ENCODE measurements at places on chromosomes 16 and 17.

- DNase-seq, result no peak
These were observed 19.3 kb upstream of the TBX2 start for GRCh38 chr17:61380217-61380835.

DNA sequence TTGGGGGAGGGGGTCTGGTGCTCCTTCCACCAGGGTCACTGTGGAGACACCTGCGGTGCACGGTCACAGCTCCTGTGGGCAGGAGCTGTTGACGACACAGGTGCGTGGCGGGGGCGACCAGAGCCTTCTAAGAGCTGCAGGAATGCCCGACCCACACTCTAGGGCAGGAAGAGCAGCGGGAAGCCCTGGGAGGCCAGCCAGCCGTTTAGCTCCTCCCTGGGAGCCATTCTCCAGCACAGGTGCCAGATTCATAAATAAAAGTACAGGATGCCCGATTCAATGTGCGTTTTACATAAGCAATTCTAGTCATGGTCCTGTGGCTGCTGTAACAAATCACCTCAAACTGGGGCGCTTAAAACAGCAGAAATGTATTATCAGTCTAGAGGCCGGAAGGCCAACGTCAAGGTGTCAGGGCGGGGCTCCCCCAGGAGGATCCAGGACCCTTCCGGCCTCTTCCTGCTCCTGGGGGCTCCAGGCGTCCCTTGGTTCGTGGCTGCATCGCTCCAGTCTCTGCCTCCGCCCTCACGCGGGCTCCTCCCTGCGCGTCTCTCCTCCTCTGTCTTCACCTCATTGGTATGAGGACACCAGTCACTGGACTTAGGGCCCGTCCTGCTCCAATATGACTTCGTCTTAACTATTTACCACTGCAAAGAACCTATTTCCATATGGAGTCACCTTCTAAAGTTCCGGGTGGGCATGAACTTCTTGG lies 155.4 kb downstream of the FOXL1 start:
- no peak for DNase-seq

- no peak for DNase-seq
These were observed 54.4 kb downstream of the SOX9 start for GRCh38 chr17:72175263-72175662.

GRCh38 chr17:71024172-71024571 lies 854.8 kb downstream of the KCNJ2 start:
- DNase-seq, result no peak

DNA sequence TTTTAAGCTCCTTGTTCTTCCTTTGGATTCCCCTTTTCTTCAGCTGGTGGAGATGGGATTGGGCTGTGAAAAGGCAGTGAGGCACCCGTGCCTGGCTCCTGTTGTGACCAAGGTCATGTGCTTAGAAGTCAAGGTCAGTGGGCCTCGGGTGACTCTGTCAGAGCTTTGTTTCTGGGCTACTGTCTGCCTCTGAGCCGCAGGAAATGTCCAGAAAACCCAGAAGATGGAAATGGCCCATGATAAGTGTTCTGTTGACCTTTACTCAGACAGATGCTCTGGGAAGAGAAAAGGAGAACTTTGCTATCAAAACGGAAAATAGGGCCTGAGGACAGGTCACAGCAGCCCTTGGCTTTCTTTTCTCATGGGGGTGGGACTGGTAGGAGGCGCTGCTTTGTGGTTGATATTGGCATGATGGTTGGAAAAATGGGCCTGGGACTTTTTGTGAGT lies 2.9 kb downstream of the ABCC1 start:
- DNase-seq, result no peak

DNA sequence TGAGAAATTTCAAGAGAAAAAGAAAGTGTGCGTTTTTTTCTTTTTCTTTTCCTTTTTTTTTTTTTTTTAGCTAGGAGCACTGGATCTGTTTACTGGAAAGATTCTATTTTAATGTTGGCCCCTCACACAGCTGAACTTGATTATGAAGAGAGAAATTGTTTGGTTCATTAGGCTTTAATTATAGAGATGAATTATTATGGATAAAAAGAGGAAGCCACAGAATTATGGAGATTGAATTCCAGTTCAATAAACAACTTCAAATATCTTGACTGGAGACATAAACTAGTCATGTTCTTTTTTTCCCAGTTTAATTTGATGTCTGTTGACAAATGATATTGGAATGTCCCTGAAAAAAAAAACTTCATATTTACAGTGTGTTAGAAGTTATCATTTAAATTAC lies 152.0 kb upstream of the HS3ST3A1 start:
- peak; percentile 46 for DNase-seq

DNA sequence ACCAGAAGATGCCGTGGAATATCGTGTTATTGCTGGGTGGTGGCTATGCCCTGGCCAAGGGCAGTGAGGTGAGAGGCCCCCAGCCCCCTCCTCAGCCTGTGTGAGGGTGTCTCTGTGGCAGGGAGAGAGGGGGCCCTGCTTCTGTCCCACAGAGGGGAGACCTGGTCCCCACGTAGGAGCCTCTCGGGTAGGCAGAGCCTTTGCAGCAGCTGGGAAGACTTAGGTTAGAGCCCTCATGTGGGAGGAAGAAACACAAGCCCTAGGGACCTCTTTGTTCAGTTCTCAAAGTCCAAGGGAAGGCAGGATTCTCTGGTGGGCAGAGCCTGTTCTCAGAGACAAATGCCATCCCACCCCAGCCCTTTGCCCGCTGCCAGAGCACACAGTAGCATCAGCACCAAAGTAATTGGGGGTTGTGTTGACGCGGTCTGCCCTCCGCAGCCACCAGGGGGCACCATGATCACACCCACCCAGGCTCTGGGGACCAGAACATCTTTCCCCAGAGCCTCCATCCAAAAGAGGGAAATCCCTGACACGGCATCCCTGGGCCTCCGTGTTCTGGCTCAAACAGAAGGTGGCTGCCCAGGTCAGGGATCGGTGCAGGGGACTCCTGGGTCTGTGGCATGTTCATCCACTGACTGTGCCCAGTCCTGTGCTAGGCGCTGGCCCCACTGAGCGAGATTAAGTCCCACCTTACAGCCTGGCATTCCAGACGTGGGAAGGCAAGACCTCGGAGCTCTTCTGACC lies 11.5 kb upstream of the FOXN1 start:
- peak; percentile 54 for DNase-seq

DNA sequence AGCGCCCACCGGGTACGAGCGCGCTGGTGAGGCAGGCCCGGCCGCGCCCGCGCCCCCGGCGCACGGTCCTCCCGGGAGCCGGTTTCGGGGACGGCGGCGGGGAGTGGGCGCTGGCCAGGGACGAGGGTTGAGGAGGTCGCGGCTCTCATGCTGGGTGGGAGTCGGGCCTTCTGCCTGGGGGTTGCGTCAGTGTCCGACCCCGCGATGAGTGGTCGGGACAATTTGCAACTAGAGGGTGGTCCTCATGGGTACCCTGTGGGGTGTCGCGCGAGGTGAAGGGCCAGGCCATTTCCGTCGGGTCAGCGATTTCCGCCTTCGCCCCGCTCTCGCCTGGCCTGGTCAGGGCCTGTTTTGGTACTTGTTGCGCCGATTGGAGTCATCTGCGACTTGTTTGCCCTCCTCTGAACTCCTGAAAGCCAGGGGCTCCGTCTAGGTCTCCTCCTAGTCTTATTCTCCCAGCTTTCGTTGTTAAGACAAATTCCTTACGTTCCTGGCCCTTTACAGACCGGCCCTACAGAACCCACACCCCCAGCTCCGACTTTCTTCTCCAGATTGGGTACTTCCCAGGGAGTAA lies 14.9 kb downstream of the NAA60 start:
- peak; percentile 62 for DNase-seq

DNA sequence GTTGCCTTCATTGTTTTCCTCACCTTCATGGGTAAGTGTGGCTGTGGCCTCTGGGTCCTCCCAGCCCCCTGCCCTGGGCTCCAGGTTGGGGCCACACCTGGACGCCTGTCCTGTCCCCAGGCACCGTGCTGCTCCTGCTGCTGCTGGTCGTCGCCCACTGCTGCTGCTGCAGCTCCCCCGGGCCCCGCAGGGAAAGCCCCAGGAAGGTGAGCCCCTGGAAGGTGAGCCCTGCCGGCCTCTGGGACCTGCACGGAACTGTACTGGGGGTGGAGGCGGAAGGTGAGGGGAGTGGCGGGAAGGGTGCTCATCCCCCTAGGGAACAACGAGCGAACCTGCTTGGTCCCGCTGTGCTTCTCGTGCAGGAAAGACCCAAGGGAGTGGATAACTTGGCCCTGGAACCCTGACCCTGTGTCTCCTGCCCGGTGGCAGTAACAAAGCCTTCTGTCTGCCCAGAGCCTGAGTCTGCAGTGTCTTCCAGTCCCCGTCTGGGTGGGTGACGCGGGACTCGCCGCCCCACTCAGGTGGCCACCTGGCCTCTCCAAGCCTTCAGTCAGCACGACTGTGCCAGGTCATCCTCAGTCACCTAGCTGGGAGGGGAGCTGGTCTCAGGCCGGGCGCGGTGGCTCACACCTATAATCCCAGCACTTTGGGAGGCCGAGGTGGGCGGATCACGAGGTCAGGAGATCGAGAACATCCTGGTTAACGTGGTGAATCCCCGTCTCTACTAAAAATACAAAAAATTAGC lies 831 bp downstream of the SMIM22 start:
- no peak for DNase-seq

GRCh38 chr16:23537390-23537789 lies 19.8 kb downstream of the EARS2 start:
- no peak for DNase-seq

DNA sequence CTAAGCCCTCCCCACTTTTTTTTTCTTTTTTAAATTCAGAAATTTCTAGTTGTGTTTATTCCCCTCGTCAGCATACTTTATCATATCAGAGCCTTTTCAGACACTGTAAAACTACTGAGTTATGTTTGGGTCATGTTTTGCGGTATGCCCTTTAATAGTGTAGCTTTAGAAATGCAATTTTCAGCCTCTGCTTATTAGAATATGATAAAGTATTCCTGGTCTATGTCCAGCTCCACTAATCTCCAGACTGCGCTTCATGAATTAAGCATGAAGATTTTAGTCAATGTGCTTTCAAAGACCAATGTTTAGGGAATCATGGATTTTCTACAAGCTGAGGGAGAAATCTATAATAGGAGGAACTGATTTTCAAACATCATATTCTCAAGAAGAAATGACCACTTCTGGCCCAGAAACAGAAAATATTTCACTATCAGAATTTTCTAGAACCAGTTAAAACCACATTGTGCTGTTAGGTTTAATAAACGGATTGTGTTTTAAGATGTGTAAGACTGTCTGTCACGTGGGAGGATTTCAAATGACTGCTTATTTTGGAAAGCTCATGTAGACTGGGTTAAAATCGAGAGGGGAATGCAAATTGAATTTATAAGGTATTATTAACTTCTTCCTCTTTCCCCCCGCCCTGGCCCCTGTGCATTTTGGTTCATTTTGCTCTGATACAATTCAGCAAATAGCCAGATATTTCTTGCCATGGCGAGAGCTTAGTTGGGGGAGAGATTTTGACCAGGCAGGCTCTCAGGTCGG lies 498.5 kb downstream of the WWOX start:
- no peak for DNase-seq

GRCh38 chr16:75027520-75028300 lies 28.9 kb downstream of the ZNRF1 start:
- no peak for DNase-seq

DNA sequence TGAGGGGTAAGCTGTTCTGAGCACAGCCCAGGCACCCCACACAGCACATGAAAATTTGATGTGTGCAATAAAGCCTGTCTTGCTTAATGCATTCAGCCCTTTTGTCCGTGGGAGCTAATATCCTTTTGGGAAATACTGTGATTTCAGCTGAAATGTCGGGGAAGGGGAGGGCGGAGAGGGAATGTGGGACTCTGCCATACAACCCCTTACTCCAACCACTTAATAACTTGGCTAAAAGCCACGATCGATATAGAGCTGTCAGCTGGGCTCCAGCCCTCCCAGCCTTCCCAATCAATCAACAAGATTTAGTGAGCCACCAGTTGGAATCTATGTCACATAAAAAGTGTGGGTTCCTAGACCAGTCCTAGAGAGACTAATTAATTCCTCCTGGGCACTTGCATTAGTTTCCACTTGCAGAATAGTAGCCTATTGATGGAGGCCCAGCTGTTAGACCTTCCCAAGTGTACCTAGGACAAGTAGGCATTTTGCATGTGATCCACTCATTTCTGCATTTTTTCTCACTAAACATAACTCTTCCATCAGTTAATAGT lies 82.7 kb upstream of the PIRT start:
- DNase-seq, result no peak

DNA sequence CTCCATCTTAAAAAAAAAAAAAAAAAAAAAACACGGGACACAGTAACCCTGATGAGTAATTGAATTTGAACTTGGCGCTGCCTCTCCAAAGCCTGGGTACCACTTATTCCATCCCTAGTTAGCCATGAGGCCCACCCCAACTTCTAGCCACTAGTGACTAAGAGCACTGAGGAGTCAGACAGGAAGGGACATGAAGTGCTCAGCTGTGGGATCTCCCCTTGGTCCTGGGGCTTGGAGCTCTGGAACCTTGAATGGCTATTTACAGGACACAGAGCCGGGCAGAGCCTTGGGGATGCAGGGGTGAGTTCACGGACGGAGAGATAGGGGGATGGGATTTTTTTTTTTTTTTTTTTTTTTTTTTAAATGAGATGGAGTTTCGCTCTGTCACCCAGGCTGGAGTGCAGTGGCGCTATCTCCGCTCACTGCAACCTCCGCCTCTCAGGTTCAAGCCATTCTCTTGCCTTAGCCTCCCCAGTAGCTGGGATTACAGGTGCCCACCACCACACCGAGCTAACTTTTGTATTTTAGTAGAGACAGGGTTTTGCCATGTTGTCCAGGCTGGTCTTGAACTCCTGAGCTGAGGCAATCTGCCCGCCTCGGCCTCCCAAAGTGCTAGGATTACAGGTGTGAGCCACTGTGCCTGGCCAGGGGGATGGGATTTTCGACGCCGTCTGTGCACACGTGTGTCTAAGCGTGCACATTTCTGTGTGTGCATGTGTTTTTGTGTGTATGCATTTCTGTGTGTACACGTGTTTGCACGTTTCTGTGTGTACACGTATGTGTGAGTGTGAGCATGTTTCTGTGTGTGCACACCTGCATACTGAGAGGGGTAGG lies 20.4 kb upstream of the CIBAR2 start:
- DNase-seq, result no peak

GRCh38 chr17:80671825-80672110 lies 127.1 kb downstream of the RPTOR start:
- no peak for DNase-seq

- DNase-seq, result peak; percentile 85
These were observed 15.9 kb upstream of the SLC12A3 start for GRCh38 chr16:56848955-56849689.

GRCh38 chr16:67421030-67421429 lies 4.8 kb upstream of the ZDHHC1 start:
- DNase-seq, result no peak

GRCh38 chr16:83930730-83931500 lies 22.1 kb upstream of the OSGIN1 start:
- no peak for DNase-seq

DNA sequence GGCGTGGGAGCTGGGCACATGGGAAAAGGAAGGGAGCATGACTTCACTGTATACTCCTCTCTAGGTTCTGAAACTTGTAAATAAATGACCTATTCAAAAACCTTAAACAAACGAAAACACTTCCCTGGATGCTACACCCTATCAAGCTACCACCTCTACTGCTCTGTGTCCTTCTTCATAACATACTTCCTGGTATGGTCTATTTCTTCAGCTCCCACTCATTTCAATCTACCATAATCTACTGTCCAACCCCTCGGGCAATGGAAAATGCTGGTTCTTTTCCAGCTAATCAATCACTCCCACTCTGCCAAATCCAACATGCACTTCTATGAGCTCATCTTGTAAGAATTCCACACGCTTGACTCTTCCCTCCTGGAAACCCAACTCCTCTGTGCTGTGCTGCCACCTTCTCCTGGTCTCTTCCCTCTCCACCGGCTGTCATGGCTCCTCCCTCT lies 42.4 kb downstream of the AMFR start:
- DNase-seq, result peak; percentile 66
